Activated CD4-positive, alpha-beta T cell treated with anti-CD3 and anti-CD28 coated beads for 48 hours (primary cell): ENCODE measurements at places on chromosomes 6 and 20.

- peak; percentile 79 for DNase-seq
These were observed 684 bp downstream of the ZNFX1 start for GRCh38 chr20:49276961-49277785.

DNA sequence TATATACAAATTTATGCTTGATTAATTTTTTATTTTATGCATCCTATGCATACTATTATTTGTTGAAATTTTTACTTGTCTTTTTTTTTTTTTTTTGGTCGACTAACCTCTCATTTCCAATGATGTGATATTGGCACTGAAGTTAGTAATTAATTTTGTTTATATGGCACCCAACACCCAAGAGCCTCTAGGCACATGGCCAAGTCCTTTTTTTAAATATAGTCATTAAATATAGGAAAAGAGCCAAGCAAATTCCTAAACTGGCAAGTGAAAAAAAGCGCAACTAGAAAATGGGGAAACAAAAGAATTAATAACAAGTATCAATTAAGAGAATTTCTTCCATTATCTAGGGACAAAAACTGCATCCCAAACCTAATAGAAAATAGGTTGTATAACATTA lies 85.5 kb upstream of the HS3ST5 start:
- DNase-seq, result no peak

- no peak for DNase-seq
These were observed 434.2 kb upstream of the CDH4 start for GRCh38 chr20:60817891-60818290.

GRCh38 chr6:125750692-125751333 lies 1.4 kb downstream of the HEY2 start:
- no peak for DNase-seq
